ENCODE measurements at places on chromosomes 6 and 20.

- DNase-seq: no peak
These were observed 41.9 kb upstream of the PRSS16 start for GRCh38 chr6:27205375-27206278.

- no peak for DNase-seq
These were observed 87.3 kb downstream of the DTNBP1 start for GRCh38 chr6:15575357-15576033.

DNA sequence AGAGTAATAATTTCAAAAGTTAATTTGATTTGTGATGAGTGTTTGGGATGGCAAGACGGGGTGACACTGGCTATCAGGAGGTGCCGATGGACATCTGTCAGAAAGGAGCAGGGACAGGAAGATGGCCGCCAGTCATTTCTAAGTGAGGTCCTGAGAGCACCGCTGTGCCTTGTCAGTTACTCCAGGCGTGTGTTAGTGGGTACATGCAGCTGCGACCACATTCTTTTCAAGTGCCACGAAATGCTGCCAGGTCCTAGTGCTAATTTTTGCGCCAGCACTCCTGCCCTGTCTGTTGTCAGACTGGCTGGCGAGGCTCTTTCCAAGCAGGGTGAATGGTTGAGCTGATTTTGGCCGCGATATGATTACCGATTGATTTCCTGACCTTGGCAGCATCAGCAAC, 64.6 kb upstream of the INSM1 start:
- DNase-seq: no peak

DNA sequence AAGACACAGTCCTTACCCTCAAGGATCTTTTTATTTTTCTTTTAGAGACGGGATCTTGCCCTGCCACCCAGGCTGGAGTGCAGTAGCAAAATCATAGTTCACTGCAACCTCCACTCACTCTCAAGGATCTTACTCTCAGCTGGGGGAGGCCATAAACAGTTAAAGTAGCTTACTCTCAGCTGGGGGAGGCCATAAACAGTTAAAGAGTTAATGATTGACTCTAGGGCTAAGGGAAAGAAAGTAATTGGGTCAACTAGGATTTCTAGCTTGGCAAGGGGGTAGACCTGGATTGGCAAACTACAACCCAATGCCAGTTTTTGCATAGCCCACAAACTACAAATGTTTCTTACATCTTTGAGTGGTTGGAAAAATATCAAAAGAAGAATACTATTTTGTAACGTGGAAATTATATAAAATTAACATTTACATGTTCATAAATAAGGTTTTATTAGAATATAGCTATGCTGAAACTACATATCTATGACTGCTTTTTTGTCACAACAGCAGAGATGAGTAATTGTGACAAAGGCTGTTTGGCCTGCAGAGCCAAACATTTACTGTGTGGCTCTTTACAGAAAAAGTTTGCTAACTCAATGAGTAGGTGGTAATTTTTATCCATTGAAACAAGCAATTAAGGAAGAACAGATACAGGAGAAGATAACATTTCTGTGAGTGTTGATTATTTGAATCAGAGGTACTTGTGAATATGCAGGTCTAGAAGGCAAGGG, 46.4 kb downstream of the PTPRA start:
- DNase-seq: no peak

DNA sequence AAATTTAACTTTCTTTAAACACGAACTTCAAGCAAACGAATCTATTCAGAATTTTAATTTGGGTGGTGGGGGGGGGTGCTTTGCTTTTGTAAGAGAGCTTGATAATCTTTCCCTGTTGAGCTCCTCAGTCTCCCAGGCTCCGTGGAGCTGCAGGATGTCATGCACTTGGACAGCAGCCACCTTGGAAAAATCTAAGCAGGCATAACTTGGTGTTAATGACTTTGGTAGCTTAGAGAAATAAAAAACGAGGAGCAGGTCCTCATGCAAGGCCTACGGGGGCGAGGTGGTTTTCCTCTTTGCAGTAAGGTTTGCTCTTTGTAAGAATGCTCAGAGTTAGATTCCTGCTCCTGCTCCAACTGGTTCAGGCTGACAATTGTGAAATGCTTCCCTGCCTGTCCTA, 102.3 kb downstream of the EDN1 start:
- no peak for DNase-seq

All from fibroblast of the conjunctiva (primary cell).